Astrocyte of the cerebellum (primary cell): ENCODE measurements at places on chromosomes 13 and 19.

DNA sequence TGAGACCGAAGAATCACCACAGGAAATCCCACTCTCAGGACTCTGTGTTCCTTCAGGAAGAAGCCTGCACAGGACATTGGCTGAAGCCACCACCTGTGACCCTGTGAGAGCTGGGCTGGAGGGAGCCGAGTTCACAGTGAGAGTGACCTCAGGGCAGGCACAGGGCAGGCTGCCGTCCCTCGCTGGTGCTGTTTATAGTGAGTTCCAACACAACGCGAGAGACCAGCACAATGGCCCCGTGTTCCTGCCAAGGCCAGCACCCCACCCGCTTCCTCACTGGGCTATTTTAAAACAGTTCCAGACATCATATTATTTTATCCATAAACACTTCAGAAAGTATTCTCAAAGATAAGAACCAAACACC lies 18.4 kb upstream of the GAS6 start:
- DNase-seq: no peak

- DNase-seq: no peak
These were observed 585.2 kb downstream of the PCDH9 start for GRCh38 chr13:66644855-66645460.

- no peak for DNase-seq
These were observed 9.7 kb downstream of the SPPL2B start for GRCh38 chr19:2338055-2338615.

DNA sequence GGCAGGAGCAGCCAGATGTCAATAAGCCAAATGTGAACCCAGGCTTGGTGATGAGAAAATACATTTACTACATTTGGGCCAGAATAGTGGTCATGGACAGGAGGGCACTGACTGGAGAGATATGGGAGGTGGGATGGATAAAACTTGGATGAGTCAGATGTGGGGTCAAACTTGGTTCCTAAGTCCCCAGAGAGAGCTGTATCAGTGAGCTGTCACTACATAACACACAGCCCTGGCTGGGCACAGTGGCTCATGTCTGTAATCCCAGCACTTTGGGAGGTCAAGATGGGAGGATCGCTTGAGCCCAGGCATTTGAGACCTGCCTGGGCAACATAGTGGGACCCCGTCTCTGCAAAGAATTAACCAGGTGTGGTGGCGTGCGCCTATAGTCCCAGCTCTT lies 51.6 kb upstream of the EHD2 start:
- DNase-seq: no peak

GRCh38 chr13:55155046-55155445 lies 1985.7 kb upstream of the PRR20A start:
- no peak for DNase-seq

GRCh38 chr13:97600458-97601075 lies 166.6 kb downstream of the RAP2A start:
- DNase-seq: peak; percentile 33

- no peak for DNase-seq
These were observed 955 bp downstream of the IL4I1 start for GRCh38 chr19:49895566-49896297.

DNA sequence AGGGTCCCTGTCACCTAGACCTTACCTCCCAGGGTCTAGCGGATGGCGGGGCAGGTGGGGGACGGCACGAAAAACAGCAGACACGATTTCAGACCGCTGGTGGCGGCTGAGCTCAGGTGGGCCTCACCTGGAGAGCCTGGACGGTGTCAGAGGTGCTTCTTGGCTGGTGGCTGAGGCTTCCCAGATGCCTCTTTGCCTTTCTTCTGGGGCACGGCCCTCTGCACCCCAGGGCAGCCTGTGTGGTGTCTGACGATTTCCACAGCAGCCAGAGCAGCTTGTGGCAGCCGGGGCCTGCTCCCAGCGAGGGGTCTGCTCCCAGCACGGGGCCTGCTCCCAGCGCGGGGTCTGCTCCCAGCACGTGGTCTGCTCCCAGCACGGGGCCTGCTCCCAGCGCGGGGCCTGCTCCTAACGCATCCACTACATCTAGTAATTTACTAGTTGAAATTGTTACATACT lies 66.7 kb downstream of the ATP11A start:
- DNase-seq: no peak

DNA sequence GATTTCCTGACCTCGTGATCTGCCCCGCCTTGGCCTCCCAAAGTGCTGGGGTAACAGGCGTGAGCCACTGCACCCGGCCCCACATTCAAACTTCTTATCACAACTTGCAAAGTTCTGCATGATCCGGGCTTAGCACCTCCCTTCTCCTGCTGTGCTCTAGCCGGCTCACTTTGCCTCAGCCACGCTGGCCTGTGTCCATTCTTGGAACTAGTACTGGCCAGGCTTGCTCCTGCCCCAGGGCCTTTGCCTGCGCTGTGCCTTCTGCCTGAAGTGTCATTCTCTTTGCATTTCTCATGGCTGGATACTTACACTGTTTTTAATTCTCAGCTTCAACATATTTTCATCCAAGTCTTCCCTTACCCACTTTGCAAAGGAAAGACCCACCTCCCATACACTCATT lies 29.9 kb downstream of the CACNG6 start:
- no peak for DNase-seq

DNA sequence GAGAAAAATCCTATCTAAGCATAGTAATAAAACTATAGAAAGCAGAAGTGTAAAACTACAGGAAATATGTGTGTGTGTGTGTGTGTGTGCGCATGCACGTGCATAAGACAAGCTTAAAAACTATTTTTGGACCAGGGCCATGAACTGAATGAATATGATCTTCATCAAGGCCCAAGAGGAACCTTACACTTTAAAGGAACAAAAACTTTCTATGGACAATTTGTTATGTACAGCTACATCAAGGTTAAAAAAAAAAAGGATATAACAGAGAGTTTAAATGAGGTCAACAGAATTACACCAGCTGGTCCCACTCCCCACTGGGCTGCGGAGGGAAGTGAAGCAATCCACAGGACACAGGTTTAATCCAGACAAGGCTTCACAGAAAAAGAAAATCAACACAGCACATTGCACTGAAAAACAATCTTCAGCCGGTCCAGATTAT lies 151.1 kb downstream of the LHFPL6 start:
- DNase-seq: peak; percentile 58

- DNase-seq: no peak
These were observed 196.2 kb upstream of the ZNF536 start for GRCh38 chr19:30175987-30176386.

GRCh38 chr19:41700381-41701195 lies 7.8 kb upstream of the CEACAM5 start:
- no peak for DNase-seq

DNA sequence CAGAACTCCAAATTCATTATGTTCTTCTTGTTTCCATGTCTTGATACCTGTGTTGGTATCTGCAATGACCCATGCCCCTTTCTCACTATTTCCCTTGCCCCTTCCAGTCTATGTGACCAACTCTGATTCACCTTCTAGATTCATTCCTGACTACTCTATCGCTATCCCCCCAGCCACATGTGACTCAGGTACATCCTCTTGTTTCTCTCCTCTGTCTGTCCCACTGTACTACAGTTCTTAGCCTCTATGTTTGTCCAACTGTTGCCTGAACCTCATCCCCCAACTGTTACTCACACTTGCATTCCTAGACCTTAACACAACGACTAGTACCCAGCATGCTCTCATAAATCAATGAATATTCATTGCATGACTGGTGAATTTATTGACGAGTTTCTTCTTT lies 10.0 kb upstream of the FLT3 start:
- DNase-seq: no peak

- no peak for DNase-seq
These were observed 1.3 kb downstream of the MED4 start for GRCh38 chr13:48093588-48093987.

DNA sequence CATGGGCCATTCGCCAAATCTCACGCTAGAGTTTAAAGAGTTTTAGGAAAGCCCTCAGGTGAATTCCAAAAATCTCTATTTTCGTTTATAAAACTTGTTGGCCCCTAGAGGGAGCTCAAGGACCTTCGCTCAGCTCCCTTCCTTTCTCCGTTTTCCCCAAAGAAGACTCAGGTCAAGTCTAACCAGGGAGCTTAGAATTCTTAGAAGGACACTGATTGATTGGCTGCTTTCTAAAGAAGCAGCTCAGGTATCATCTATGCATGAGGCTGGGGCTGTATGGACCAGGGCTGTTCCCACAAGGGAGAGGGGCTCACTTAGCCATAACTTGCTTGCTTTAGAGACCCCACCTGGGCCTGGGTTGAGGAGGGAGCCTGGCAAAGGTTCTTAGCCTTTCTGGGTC lies 20.5 kb downstream of the DZIP1 start:
- no peak for DNase-seq

DNA sequence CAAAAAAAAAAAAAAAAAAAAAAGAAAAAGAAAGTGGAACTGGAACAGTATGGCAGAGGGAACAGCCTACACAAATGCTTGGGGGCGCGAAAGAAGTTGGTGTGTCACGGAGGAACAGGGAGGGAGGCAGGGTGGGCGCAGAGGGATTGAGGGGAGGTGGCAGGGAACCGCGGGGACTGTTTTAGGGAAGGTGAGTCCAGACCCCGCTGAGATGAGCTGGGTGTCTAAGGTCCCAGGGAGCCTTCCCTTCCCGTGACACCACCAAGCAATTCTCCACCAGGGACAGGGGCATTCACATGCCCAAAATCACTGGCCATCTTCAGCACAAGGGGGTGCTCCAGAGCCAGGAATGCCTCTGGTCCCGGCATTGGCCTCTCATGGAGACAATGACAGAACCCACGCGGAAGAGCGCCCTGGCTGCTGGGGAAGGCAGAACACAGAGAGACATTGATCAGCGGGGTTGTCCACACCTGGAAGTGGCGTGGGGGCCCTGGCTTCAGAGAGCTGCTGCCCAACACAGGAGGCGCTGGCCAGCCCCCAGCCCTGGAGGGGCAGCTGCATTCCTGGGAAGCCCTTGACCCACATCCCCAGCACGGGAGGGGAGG lies 6.9 kb downstream of the PEAK3 start:
- DNase-seq: peak; percentile 44

- no peak for DNase-seq
These were observed 414.2 kb downstream of the MYO16 start for GRCh38 chr13:109043636-109044035.

GRCh38 chr13:32413284-32413683 lies 14.6 kb downstream of the N4BP2L1 start:
- no peak for DNase-seq

DNA sequence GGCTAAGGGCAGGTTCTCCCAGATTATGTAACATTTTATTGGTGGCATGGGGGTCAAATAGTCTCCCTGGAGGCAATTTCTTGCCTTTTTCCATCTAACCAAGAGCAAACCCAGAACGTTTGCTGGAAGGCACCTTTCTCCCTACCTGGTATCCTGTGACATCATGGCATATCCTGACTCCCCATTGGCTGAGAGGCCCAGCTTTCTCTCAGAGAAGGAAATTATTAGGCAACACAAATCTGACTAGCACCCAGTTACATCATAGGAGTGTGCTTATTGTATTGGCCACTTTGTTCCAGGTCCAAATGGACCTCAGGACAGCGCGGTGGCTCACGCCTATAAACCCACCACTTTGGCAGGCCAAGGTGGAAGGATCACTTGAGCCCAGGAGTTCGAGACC lies 13.0 kb downstream of the NTN5 start:
- no peak for DNase-seq

GRCh38 chr13:34733721-34734120 lies 208.3 kb upstream of the NBEA start:
- DNase-seq: no peak

DNA sequence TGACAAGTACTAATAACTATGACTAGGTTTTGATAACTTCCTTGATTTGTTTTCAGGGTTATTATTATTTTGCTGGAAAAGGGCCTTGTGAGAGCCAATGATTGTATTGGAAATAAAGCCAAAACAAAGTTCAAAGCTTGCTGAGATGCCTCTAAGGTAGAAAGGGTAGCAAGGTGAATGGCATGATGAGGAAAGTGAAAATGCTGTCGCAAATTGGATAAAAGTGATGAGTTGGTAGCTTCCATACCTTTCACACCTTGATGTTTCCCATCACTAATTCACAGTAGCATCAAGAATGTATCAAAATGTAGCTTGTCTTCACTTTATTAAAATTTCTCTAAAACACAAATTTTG lies 259.4 kb downstream of the FGF14 start:
- DNase-seq: no peak

DNA sequence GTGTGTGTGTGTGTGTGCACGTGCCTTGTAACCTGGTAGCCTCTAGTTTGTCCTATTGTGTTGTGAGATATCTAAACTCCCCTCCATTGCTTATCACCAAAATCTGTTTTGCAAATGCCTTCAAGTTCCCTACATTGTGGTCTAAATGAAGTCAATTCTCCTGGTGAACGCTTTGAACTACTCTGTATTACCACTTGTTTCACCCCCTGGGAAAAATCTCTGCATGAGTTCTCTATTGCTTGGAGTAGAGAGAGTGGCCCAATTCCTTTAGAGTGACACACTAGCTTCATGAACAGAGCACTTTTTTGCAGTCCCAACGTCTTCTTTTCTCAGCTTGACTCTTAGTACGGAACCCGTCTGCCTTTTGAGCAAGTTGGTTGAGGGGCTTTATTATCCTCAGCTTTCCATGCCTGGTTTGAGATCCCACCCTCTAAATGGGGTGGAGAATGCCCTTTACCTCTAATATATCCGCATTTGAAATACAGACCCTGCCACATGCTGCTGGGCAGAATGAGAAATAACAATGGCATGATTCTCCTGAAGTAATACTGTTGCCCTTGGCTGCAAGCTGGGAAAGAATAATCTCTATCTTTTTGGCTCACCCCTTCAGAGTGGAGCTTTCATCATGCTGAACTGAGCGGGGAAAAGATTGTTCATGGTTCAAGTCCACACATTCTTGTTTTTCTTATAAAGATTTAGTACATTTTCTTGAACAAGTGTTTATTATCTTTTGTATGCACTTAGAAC lies 2545.3 kb downstream of the PCDH9 start:
- no peak for DNase-seq

- DNase-seq: no peak
These were observed 10.1 kb downstream of the PAK4 start for GRCh38 chr19:39135701-39136100.
